Activated CD4-positive, alpha-beta T cell treated with anti-CD3 and anti-CD28 coated beads for 36 hours (primary cell): ENCODE measurements at places on chromosomes 7 and 10.
A peak's percentile ranks its signal among the peaks of the same experiment; 100 is the strongest.

GRCh38 chr7:95471071-95471470 lies 14.7 kb upstream of the ASB4 start:
- H3K27ac ChIP-seq: no peak overlapping the region
- no peaks in the 10 kb centered on the region for H3K27me3 ChIP-seq
- no peak for DNase-seq
- peaks cover 13% of the 10 kb centered on the region for H3K4me1 ChIP-seq
- no peak overlapping the region for H3K4me3 ChIP-seq

- H3K27me3 ChIP-seq: no peaks in the 10 kb centered on the region
- H3K36me3 ChIP-seq: peaks cover 30% of the 10 kb centered on the region
- H3K4me1 ChIP-seq: peaks cover 31% of the 10 kb centered on the region
- peak overlapping the region; percentile 83 for H3K27ac ChIP-seq
- no peak for DNase-seq
These were observed 2.2 kb upstream of the GET4 start for GRCh38 chr7:874031-874749.

- no peak overlapping the region for H3K4me3 ChIP-seq
- no peak overlapping the region for H3K27ac ChIP-seq
- no peak for DNase-seq
- H3K36me3 ChIP-seq: no peaks in the 10 kb centered on the region
These were observed 100.6 kb downstream of the ICA1 start for GRCh38 chr7:8161364-8161828.

DNA sequence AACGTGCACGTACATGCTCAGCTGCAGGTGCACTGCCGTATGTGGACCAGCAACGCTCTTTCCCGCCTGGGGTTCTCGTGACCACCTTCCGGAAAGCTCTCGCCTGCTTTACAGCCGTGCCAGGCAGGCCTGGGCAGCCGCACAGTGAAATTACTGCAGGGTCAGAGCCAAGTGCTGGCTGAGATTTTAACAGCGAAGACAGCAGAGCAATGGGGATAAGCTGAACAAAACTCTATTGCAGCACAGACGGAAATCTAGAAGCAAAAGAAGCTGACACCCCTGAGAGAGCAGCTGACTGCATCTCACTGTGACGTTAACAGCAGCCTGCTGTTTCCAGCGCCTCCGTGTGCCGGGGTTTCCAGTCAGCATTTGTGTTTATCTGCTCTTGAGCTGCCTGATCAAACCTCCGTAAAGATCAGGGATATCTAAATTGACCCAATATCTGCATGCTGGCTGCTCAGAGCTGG lies 179.0 kb downstream of the DIP2C start:
- H3K27me3 ChIP-seq: no peaks in the 10 kb centered on the region
- no peaks in the 10 kb centered on the region for H3K36me3 ChIP-seq
- DNase-seq: no peak
- H3K4me3 ChIP-seq: no peak overlapping the region

DNA sequence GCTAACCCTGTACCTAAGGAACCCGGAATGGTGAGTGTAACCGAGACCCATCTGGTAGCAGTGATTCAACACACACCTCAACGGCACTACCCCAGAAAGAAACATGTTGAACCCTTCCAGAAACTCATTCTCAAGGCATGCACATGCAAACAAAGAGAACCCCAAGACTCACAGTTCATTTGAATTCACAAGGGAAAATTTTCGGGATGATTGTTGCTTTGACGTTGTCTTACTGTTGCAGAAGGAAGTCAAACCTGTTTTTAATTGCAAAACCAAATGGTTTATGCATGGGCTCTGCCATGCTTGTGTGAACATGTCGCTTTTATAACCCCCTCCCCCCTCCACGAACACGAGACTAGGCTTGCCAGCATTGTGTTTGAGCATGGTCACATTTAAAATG lies 539.7 kb downstream of the GATA3 start:
- DNase-seq: no peak
- H3K27me3 ChIP-seq: peaks cover 14% of the 10 kb centered on the region
- H3K4me1 ChIP-seq: no peaks in the 10 kb centered on the region
- no peaks in the 10 kb centered on the region for H3K36me3 ChIP-seq

DNA sequence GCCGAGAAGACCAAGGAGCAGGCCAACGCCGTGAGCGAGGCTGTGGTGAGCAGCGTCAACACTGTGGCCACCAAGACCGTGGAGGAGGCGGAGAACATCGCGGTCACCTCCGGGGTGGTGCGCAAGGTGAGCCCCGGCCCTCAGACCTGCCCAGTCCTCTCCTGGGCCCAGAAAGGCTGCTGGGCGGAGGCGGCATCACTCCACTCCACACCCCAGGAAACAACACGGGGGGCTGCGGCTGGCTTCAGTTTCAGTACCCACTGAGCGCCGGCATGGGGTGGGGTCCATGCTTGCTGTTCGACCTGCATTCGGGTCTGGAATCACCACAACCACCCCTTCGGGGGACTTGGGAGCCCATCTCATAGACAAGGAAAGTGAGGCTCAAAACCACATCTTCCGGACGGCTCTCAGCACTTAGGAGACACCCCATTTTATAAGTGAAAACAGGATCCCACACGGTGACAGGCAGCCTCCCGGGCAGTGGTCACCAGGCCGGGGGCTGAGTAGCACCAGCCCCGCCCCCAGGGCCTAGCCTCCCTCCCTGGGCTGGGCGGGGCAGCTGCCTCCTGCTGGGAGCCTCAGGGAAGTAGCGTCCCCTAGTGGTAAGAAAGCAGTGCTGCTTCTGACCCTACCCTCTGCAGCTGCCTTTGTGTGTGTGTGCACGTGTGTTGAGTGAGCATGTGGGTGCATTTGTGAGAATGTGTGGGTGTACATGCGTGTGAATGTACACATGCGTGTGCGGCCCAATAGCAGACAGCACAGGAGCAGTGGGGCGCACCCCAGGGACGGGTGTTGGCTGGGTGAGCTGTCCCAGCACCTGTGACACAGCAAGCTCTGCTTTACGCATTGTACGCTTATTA lies 1.8 kb downstream of the SNCG start:
- H3K27me3 ChIP-seq: no peaks in the 10 kb centered on the region
- H3K36me3 ChIP-seq: no peaks in the 10 kb centered on the region
- H3K4me3 ChIP-seq: no peak overlapping the region
- DNase-seq: peak; percentile 69

DNA sequence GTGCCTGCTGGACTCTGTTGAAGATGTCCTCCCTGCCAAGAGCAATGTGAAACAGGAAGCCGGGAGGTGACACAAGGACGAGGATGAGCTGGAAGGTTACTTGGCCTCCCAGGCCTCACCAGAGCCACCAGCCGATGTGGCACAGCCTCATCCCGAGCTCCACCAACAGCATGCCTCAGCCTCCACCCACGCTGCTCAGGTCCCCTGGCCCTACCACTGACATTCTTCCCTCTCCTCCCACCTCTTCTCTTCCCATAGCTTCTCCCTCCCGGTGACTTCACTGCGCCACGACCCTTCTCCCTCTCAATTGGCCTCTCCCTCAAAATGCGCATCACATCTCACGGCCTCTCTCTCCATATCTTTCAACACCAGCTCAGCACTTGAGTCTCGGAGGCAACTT lies 249.9 kb downstream of the SKAP2 start:
- H3K27ac ChIP-seq: no peak overlapping the region
- H3K4me3 ChIP-seq: no peak overlapping the region
- peaks cover 3% of the 10 kb centered on the region for H3K27me3 ChIP-seq
- no peaks in the 10 kb centered on the region for H3K36me3 ChIP-seq

DNA sequence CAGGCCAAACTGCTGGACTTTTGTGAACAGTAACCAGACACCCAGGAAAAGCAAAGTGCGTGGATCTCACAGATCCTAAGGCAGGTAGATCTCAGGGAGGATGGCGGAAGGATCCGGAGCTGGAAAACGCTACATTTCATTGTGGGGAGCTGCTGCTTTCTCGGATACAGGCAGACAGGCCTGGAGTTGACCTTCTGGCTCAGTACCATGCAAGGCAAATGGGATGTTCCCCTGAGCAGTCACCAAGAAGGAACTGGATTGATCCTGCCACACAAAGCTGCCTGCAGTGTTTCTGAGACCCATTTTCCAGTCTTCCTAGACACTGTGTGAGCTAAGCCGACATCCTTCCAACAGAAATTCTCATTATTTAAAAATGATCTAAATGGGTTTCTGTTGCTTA lies 65.5 kb downstream of the ZRANB1 start:
- no peaks in the 10 kb centered on the region for H3K4me1 ChIP-seq
- H3K4me3 ChIP-seq: no peak overlapping the region
- no peak overlapping the region for H3K27ac ChIP-seq
- H3K36me3 ChIP-seq: no peaks in the 10 kb centered on the region
- H3K27me3 ChIP-seq: no peaks in the 10 kb centered on the region

DNA sequence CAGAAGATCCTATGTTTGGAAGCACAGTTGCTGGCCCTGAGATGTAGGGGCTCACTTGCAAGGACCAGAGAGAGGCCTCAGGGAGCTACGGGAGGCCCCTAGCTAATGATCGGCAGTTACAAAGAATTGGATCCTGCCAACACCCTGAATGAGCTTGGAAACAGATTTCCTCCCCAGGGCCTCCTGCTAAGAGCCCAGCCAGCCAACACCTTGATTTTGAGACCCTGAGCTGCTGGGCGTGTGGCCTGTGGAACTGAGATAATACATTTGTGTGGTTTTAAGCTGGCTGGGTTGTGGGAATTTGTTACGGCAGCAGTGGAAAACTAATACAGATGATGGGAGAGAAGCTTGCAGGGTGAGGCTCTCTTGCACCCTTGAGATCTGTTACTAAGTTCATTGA lies 3.9 kb downstream of the DOCK1 start:
- H3K27ac ChIP-seq: no peak overlapping the region
- H3K4me3 ChIP-seq: no peak overlapping the region
- H3K36me3 ChIP-seq: no peaks in the 10 kb centered on the region

GRCh38 chr7:28591041-28591674 lies 178.8 kb downstream of the CREB5 start:
- no peak for DNase-seq
- H3K27me3 ChIP-seq: no peaks in the 10 kb centered on the region
- no peak overlapping the region for H3K27ac ChIP-seq
- no peaks in the 10 kb centered on the region for H3K4me1 ChIP-seq
- H3K4me3 ChIP-seq: no peak overlapping the region

GRCh38 chr7:116665332-116665996 lies 6.5 kb upstream of the MET start:
- H3K4me1 ChIP-seq: no peaks in the 10 kb centered on the region
- H3K27me3 ChIP-seq: peaks cover 38% of the 10 kb centered on the region

DNA sequence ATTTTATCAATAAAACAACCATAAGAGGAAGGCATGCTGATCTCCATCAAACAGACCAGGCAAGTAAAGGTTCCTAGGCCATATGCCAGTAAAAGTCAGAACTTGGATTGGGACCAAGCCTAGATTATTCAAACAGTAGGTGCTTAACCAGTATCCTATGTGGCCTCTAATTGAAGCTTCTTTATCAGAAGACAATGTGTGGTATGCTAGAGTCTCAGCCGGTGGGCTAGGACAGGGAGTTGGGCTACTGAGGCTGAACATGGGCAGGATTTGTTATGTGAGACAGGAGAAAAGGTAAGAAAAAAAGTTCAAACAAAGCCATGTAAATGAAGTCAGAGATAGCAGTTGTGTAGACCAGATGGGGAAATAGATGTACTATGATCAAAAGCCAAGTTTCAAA lies 413.7 kb upstream of the GHITM start:
- H3K27ac ChIP-seq: no peak overlapping the region
- no peaks in the 10 kb centered on the region for H3K36me3 ChIP-seq
- no peak for DNase-seq
- H3K27me3 ChIP-seq: no peaks in the 10 kb centered on the region
- no peaks in the 10 kb centered on the region for H3K4me1 ChIP-seq

- H3K4me3 ChIP-seq: no peak overlapping the region
- no peak for DNase-seq
- H3K27me3 ChIP-seq: peaks cover 4% of the 10 kb centered on the region
- H3K36me3 ChIP-seq: no peaks in the 10 kb centered on the region
- H3K4me1 ChIP-seq: no peaks in the 10 kb centered on the region
These were observed 192.5 kb upstream of the PPP2R2D start for GRCh38 chr10:131708225-131708880.

GRCh38 chr7:22640269-22640668 lies 86.7 kb upstream of the IL6 start:
- H3K4me1 ChIP-seq: peaks cover 22% of the 10 kb centered on the region
- no peak overlapping the region for H3K27ac ChIP-seq
- no peak overlapping the region for H3K4me3 ChIP-seq

DNA sequence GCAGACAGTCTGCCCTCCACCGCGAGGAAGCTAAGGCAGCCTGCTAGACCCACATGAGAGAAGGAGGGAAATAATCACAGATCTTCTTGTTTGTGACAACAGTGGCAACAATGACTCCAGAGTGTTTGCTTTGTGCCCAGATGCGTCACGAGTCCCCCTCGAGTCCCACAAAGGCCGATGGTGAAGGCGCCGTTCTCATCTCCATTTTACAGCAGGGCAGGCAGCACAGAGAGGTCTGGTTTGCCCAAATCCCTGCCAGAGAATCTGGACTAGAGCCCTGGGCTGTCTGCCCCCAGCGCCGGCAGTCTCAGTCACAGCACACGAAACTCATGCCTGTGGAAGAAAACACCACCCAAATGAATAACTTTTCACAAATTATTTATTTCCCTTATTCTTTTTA lies 38.1 kb downstream of the KIAA1549 start:
- no peaks in the 10 kb centered on the region for H3K27me3 ChIP-seq
- H3K4me1 ChIP-seq: no peaks in the 10 kb centered on the region
- H3K27ac ChIP-seq: no peak overlapping the region
- DNase-seq: no peak
- H3K4me3 ChIP-seq: no peak overlapping the region
- no peaks in the 10 kb centered on the region for H3K36me3 ChIP-seq

- peak overlapping the region; percentile 72 for H3K4me3 ChIP-seq
- peak; percentile 53 for DNase-seq
- H3K36me3 ChIP-seq: no peaks in the 10 kb centered on the region
- peaks cover 34% of the 10 kb centered on the region for H3K27me3 ChIP-seq
These were observed 513 bp downstream of the ODAD2 start for GRCh38 chr10:27998178-27998953.

DNA sequence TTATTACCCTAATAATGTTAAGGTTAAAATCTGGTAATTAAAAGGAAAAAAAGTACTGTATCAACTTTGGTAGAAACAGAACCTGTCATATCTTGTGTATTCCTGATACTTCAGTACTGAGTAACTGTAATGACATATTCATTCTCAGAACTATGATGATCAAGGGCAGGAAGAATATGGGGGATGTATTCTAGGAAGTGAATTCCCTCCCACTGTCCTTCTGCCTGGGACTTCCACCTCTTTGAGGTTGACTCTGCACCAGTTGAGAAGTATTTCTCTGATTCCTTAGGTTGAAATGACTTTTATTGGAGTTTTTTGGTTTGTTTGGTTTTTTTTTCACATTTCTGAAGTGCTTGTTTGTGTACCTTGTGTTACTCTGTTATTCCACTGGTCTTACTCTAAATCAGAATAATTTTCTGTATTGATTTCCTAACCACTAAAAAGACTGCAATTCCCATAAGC lies 36.9 kb downstream of the WASL start:
- peak overlapping the region; percentile 45 for H3K27ac ChIP-seq
- H3K4me3 ChIP-seq: no peak overlapping the region
- H3K4me1 ChIP-seq: peaks cover 55% of the 10 kb centered on the region
- H3K36me3 ChIP-seq: peaks cover 9% of the 10 kb centered on the region

DNA sequence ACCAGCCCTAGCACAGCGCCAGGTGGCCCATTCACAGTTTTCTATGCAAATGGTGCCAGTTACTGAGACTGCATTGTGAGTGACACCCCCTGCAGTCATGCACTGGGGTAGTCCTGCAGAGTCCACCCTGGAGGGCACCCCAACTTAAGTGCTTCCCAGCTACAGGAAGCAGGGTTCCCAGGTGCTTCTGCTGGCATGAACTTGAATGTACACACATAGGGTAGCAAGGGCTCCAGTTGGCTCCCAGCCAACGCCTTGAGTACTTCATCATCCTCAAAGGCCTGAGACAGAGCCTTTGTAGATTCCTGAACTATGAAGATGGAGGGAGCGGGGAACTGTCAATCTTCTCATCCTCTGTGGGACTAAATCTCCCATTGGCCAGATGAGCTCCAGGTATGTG lies 11.5 kb upstream of the NPFFR1 start:
- H3K4me1 ChIP-seq: no peaks in the 10 kb centered on the region
- DNase-seq: no peak
- no peak overlapping the region for H3K4me3 ChIP-seq
- no peak overlapping the region for H3K27ac ChIP-seq
